Dorsolateral prefrontal cortex (tissue), 122 donors: ENCODE measurements at places on chromosomes 12 and 14.

- no peak for DNase-seq
These were observed 178.8 kb upstream of the DDHD1 start for GRCh38 chr14:53331921-53332320.

DNA sequence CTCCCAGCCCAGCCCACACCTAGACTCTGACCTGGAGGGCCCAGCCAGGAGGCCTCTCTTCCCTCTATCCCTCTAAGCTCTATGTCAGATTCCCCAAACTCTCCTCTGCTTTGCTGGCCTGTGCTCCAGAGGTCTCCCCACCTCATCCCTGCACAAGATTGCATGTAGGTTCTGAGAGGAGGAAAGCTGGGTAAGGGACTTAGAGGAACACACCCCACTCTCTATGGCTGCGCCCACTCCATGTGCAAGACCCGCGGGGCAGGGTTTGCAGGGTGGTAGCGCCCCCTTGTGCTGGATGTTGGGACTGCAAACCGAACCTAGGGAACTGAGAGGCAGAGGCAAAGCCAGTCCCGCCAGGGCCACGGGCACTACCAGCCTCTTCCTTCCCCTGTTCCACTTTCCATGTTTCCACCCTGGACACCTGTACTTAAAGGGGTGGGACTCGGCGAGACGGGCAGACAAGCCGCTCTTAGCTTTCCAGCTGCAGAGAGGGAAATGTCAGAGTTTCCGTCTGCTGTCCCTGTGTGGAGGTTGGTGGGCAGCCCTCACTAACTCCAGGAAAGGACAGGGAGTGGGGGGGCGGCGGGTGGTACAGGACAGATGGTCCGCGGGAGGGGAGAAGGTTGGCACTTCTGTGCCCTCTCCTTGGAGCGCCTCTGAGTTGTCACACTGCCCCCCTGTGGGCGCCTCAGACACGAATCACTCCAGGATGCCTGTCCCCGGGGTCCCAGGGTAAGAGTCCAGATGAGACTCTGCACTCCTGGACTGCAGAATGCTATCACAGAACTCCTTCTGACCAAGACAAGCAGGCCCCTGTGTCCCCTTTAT is 16.8 kb downstream of the MMP14 start:
- DNase-seq = peak; percentile 83

DNA sequence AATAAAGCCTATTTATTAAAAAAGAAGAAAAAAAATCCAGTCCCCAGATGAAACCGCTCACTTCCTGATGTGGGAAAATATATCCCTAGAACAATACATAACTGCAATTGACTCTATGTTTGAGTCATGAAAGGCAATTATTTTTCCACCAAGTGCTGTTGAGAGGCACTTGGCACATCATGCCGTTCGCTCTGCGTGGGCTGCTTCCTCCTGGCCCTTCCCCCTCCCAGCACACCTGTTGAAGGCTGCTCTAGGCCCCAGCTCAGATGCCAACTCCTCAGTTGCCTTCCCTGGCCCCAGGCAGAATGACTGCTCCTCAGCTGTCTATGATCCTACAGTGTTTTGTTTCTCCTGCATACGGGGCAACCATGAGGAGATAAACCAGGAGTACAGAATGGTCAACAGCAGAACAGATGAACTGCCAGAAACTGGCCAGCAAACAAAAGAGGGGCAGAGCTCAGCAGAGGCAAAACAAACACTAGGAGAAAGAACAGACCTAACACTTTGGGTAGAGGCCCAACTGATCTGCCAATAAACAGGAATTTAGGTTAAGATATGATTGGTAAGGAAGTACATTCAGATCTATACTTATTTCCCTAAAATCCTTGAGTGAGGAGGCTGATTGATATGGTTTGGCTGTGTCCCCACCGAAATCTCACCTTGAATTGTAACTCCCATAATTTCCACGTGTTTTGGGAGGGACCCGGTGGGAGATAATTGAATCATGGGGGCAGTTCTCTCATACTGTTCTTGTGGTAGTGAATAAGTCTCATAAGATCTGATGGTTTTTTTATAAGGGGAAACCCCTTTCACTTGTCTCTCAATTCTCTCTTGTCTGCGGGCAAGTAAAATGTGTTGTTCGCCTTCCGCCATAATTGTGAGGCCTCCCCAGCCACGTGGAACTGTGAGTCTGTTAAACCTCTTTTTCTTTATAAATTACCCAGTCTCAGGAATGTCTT is 58.6 kb downstream of the SLC38A1 start:
- no peak for DNase-seq

- DNase-seq = no peak
These were observed 33.5 kb downstream of the SLC15A4 start for GRCh38 chr12:128790221-128790620.

GRCh38 chr14:89753828-89754412 is 200.6 kb downstream of the EFCAB11 start:
- no peak for DNase-seq

DNA sequence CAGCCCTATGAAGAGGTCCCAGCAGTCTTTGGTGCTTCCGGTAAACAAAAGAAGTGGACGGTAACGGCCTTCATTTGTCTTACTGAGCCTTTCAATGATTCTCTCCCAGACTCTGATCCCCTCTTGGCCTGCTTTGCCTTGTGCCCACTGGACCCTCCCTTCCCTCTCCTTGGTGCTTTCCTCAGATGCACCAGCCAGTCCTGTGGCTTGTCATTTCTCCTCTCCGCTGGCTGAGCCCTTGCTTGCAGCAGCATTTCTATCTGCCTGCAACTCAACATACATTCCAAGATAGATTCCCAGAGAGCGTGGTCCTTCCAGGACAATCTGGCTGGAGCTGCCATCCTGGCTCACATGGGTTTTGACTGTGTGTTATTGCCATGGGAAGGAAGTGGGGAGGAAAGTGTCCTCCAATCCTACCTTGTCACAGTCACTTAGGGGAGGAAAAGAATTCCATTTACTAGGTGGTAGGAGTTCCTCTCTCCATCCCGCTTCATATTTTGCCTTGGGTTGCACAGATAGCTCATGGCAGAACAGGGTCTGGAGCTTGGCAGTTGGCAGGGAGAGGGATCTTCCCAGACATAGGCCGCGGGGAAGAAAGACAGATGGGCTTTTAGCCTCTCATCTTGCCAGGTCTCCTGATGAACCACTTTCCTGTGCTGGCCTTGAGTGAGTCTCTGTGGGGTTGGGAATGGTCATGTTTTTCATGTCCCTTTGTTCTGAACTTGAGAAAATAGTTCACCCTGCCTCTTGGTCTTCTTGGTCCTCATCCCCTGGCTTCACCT is 92.8 kb upstream of the KCNA1 start:
- DNase-seq = no peak

- DNase-seq = no peak
These were observed 689.7 kb downstream of the BCL11B start for GRCh38 chr14:98582276-98582675.

DNA sequence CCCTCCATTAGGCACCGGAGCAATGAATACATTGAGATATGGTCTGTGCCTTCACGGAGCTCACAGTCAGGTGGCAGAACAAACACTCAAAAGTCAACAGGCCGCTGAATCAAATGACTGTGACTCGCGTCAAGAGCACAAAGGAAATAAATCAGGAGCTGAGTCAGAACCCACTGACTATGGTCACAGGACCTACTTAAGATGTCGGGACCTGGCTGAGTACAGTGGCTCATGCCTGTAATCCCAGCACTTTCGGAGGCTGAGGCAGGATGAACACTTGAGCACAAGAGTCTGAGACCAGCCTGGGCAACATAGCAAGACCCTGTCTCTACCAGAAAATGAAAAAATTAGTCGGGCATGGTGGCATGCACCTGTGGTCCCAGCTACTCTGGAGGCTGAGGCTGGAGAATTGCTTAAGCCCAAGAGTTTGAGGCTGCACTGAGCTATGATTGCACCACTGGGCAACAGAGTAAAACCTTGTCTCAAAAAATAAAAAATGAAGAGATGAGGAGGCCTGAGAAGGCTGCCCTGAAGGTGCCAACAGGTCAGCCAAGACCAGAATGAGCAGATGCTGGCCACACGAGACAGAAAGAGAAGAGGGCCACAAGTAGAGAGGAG is 19.9 kb downstream of the TMEM233 start:
- no peak for DNase-seq

GRCh38 chr14:102775855-102776760 is 1.1 kb upstream of the TRAF3 start:
- no peak for DNase-seq

DNA sequence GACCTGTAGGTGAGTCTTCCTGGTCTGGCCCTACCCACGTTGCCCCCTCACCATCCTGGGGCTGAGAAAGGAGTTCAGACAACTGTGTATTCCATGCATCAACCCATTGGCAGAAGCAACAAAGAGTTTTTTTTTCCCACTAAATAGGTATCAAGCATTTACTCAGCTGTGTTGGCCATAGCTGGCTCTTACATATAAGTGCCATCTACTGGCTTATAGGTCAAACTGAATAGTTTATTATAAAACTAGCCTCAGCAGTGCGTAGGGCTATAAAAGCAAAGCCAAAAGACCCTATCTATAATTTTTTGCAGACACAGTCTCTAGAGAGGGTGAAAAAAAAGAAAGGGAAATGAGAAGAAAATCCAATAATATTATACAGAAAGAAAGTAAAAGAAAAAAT is 765.2 kb upstream of the MGAT4C start:
- no peak for DNase-seq

- DNase-seq = peak; percentile 62
These were observed 4.0 kb downstream of the P2RX2 start for GRCh38 chr12:132622437-132623071.

DNA sequence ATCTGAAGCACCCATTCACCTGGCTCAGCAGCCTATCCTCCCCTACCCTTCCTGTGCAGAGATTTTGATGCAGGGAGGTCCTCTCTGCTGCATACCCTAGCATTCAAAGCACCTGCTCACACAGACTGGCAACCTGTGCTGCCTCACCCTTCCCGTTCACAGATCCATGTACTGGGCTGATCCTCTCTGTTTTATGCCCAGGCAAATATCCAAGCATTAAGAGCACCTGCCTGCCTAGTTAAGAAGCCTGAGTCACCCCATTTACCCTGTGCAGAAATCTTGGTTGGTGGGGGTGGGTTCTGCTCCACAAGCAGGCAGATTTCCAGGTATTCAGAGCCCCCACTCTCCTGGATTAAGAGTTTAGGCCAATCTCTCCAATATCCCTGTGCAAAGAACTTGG is 8.4 kb downstream of the TAS2R13 start:
- no peak for DNase-seq

DNA sequence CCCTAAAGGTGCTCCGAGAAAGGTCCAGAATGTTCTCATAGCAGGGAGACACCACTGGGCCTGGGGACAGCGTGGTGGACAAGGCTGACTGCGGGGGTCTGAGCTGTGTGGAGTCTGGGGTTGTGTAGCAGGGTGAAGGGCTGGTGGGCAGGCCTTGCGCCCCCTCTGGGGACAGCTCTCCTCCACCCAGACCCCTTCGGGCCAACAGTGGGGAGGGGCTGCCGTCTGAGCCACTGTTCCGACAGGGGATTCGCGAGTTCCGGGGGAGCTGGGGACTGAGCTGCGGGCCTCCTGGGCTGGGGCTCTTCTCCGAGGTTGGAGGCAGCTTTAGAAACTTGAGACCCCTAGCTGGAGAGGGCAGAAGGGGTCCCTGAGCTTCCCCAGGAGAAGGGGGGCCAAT is 32.1 kb downstream of the NCKAP5L start:
- DNase-seq = no peak

- no peak for DNase-seq
These were observed 57.3 kb downstream of the DAD1 start for GRCh38 chr14:22531451-22532344.

DNA sequence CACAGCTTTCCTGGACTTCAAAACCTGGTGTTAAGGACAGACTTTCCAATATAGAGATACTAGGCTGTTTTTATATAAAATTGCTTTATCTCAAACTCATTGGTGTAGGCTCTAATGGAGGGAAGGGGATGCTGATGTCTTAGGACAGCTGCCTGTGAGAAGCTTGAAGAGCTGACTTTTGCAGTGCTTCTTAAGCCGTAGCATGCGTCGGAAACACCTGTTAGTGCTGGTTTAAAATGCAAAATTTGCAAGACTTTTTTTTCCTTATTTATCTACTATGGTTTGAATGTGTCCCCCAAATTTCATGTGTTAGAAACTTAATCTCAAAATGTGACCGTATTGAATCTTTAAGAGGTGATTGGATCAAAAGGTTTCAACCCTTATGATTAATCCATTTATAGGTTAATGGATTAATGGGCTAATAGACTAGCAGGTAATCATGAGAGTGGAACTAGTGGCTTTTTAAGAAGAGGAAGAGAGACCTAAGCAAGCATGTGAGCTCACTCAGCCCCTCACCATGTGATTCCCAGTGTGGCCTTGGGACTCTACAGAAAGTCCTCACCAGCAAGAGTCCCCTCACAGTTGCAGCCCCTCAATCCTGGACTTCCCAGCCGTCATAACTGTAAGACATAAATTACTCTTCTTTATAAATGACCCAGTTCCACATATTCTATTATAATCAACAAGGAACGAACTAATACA is 60.9 kb upstream of the FUT8 start:
- DNase-seq = no peak

GRCh38 chr14:23645812-23646647 is 9.9 kb downstream of the DHRS2 start:
- no peak for DNase-seq

GRCh38 chr12:117076410-117077372 is 22.5 kb downstream of the TESC start:
- no peak for DNase-seq

GRCh38 chr14:53156238-53156637 is 3.1 kb upstream of the DDHD1 start:
- no peak for DNase-seq

DNA sequence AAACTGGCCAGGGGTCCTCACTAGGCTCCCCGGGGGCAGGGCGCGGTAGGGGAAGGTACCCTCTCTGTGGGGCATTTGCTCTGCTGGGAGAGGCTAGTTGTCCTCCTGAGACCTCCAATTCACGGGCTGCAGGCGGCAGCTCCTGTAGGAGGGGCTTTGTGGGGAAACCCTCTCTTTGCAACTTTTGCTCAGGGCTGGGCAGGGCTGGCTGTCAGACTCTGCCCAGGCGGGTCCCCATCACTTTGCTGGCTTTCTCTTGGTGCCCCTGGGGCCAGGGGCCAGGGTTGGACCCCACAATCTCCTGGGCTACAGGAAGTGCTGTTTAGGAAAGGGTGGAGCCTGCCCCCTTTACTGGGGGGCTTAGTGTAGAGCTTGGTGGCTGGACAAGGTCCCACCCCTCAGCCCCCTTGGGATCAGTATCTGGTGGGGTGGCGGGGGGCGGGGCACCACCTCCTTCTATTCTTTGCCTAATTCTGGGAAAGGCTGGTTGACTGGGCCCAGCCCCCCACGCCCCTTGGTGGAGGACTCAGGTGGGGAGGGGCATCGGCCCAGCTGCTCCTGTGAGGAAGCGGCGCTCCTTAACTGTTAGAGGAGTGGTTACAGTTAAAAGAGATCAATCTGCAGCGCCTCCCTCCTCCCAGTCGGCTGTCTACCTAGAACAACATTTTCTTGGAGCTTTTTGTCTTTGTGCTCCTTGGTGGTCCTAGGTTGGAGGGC is 918.7 kb downstream of the AACS start:
- no peak for DNase-seq
